Ovary (tissue), 10 donors: ENCODE measurements at places on chromosomes 11 and 22. TPM values are rescaled to one million over a fixed set of nuclear protein-coding genes. Genes with fewer than 3 reads are reported as not detected.
A peak's percentile ranks its signal among the peaks of the same experiment; 100 is the strongest.

Gene OR9G1
- total RNA-seq: not detected

DNA sequence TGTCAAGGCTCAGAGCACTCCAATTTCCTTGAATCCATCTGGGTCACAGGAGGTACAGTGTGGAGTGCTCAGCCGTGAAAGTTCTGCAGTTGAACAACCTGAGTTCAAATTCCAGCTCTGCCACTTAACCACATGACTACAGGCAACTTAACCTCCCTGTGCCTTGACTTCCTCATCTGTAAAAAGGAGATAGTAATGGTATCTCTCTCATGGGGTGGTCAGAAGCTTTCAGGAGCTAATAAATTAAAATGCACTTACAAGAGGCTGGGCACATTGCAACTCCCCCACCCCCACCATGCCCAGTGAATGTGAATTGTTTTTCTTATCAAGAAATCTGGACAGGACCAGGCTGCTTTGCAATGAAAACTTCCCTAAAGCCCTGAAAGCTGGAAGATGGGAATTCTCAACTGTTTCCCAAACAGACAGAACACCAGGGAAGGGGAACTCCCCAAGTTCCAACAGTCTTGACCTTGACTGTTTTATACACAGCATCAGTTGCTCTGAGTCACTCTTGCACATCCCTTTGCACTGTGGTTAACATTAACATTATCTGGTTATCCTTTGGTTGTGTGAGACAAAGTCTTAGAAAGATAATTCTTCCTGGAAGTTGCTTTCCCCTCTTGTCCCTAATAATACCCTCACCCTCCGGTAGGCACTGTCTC lies 137.0 kb downstream of the SLC1A2 start:
- DNase-seq: no peak

DNA sequence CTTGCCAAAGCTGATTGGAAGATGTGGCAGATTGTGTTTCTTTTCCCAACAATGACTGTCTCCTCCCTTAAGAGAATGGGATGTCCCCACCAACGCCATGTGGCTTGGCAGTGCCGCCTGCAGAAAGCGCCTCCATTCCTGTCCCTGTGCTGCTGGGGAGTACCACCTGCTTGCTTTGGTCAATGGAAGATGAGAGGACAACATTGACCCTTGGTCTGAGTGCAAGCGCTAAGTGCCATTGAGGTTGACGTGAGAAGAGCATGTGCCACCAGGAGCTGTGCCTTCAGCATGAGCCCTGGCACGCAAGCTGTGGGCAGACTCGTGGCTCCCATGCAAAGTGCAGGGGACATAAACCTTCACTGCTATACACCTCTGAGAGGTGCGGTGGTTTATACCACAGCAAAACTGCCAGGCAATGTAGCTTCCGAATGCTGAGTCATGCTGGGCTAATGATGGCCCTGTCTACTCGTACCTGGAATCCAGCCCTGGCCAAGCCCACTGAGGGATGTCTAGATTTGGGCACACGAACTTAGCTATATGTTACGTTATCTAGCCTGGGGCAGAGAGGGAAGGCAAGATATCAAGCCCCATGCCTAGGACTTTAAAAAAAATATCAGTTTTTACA lies 41.9 kb downstream of the MYEOV start:
- no peak for DNase-seq

Gene POTEH
- total RNA-seq: not detected

GRCh38 chr11:96098511-96099241 lies 174.8 kb upstream of the MTMR2 start:
- no peak for DNase-seq

Gene CFAP300
- total RNA-seq: 6.1 TPM

- no peak for DNase-seq
Measured at GRCh38 chr22:41683616-41684015, 5.1 kb downstream of the SNU13 start.

DNA sequence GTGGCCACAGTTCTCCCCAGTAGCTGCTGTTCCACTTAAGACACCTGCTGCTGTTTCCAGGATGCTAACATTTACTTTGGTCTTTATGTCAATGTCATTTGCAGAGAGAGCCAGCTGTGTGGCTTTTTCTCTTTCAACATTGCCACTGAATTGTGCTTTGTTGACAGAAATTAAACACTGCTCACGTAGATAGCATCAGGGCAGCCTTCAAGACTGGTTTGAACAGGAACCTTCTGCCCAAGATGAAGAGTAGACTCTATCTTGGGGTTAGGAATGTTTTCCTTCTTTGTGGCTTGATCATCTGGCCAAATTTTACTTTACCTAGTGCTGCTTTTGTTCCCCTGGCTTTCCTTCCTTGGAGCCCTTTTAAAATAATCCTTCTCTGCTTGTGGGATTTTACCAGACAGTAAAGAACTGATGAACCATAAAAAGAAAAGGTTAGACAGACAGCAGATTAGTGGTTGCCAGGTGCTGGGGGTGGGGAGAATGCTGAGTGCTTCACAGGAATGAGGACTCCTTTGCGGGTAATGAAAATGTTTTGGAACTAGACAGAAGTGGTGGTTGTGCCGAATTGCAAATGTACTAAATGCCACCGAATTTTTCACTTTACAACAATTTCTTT lies 22.7 kb upstream of the XBP1 start:
- peak; percentile 19 for DNase-seq

Gene LIMK2
- total RNA-seq: 61.7 TPM

- peak; percentile 58 for DNase-seq
Measured at GRCh38 chr22:41302021-41302767, 869 bp downstream of the ZC3H7B start.

Gene CARD10
- total RNA-seq: 4.8 TPM

DNA sequence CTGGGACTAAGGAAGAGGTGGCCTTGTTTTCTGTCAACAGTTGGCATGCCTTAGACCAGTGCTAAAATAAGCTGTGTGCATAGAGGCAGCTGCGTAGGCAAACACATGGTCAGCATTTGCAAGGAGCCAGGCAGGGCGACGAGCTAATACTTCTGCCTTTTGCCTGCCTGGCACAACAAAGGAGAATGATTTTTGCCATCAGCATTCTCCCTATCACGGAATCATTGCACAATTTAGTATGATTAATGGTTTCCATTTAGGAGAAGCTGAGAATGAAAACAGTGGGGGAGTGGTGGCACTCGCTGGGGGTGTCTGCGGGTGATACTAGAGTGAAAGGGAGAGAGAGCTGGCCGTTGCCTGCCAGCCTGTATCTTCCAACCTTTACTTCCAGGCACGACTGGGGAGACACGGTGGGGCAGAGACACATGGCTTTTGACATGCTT lies 336.0 kb downstream of the CADM1 start:
- no peak for DNase-seq

GRCh38 chr22:30667494-30668385 lies at the start of gene DUSP18:
TSS of gene DUSP18 (minus strand) at chr22:30667875. CDS start at chr22:30664003, 3,872 bp downstream.
- peak; percentile 90 for DNase-seq

DNA sequence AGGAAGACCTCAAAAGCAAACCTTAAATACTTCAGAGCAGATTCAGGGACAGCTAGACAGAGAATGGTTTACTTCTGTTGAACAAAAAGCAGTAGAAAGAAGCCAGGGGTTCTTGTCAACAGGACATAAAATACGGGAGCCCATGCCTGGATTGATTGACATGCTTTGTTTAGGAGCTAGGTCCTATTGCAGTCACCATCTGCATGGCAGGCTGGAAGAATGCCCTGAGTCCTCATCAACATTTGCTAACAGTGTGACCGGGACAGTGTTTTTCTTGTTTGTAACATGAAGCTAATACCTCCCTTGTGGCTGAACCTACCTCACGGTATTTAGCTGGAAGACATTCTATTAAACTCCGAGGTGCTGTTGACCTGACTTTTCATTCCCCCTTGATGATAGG lies 225.4 kb downstream of the NTM start:
- DNase-seq: no peak

Gene SSTR3
- total RNA-seq: 6.8 TPM

- no peak for DNase-seq
Measured at GRCh38 chr22:41242396-41243117, 1.8 kb upstream of the CHADL start.

- no peak for DNase-seq
Measured at GRCh38 chr11:62152245-62153086, 28.7 kb downstream of the INCENP start.

GRCh38 chr11:128465531-128465930 lies 121.8 kb downstream of the ETS1 start:
- DNase-seq: no peak

Gene BDNF
- not detected for total RNA-seq

- DNase-seq: no peak
Measured at GRCh38 chr22:48686694-48687302, 1140.9 kb downstream of the BRD1 start.

GRCh38 chr11:96104496-96104895 lies 180.6 kb upstream of the MTMR2 start:
- DNase-seq: no peak

DNA sequence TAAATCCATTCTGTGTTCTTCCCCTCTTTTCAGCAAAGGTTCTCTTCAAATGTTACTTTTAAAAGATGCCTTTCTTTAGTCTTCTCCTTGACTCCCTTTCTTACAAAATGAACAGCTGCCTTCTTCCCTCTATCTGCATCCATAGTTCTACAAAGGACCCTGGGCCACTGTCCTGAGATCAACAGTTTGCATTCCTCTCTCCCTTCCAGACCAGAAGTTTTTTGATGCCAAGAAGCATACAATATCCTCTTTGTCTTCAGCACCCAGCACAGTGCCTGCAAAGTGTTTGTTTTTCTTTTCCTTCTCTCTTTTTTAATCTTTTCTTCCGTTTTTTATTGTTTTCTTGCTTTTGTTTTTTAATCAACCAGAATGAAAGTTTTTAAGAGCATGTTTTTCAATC lies 183.5 kb upstream of the SNX19 start:
- no peak for DNase-seq

DNA sequence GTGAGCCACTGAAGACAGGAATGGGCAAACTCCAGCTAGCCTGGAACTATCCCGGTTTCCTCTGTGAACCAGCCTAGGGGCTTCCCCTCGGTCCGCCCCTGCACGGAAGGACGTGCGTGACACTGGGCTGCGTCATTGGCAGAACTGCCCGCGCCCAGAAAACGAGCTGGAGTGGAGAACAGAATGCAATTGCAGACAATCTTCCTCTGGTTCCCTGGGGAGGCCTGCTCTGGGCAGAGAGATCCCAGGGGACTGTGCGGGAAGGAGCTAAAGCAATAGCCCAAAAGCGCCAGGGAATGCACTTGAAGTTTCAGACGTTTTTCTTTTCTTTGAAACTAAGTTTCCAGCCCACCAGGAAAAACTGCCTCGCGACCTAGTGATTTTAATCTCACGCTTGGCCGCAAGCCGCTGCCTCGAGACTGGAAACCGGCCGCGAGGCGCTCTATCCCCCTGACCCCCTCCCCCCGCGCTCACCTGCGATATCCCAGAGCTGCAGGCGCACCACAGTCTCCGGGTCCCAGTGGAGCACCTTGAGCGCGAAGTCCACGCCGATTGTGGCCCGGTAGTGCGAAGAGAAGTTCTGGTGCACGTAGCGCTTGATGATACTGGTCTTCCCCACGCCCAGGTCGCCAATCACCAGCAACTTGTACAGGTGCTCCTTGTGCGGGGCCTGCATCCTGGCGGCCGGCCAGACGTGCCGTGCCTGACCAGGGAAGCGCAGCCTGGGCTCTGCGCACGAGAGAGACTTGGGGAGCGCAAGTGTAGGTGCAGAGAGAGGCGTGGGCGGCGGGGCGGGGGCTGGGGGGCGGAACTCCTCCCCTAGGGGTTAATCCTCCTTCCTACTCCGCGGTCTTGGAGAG lies at the start of gene RAB38:
Gene RAB38 (minus strand): TSS at position 735 of the 860 bp plus-strand sequence. CDS start 59 bp downstream, at position 676.
- peak; percentile 36 for DNase-seq

- peak; percentile 62 for DNase-seq
Measured at GRCh38 chr22:43036282-43036829, 21.4 kb upstream of the PACSIN2 start.

Gene OR8I2
- not detected for total RNA-seq

DNA sequence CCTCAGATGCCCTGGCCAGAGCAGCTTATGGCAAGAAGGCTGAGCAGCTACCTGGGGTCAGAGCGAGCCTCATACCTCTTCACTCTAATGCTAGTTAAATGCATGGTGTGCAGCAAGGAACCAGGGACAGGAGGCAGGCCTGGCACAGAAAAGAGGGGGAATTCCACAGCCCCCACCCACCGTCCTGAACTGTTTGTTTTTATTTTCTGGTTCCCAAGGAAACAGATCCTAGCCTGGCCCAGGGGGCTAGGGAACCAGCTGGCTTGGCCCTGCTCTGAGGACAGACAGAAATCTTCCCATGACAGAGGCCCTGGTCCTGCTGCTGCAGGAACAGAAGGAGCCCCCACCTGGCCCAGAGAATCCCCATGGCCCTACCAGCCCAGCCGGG lies 40.4 kb downstream of the SLCO2B1 start:
- DNase-seq: no peak

Gene PHOX2A
- not detected for total RNA-seq

DNA sequence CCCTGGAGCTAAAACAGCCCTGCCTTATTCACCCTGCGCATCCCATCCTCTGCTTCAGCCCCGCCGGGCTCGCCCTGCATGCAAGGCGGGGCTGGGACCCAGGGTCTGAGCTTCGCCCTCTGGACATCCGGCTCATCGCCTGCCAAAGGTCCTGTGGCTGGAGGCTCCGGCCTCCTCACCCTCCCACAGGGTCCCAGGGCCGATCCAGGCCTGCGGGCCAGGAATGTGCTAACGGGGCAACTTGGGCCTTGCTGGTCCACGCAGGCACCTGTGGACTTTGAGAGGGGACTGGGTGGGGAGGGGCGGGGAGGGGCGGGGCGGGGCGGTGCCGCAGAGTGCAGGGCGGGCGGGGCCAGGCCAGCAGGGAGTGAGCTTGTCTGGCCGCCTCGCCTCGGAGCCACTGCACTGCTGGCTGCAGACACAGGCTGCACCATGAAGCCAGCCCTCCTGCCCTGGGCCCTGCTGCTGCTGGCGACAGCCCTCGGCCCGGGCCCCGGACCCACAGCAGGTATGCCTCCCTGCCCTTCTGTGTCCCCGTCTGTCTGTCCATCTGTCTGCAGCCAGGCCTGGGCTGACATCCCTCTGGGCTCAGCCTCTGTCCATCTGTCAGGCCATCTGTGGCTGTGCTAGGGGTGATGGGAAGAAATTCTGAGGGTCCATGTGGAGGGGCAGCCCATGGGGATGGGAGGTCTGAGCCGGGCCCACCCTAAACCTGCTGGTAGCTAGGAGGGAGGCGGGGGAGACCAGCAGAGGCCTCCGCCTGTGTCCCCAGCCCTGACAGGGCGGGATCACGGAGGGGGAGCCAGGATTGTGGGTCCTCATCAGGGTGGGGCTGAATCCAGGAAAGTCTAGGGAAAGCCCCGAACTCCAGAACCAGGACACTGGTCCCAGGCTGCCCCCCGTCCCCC lies at the start of gene SUSD2:
Gene SUSD2 (plus strand): TSS at position 400 of the 908 bp plus-strand sequence. CDS start 33 bp downstream, at position 433.
- no peak for DNase-seq

GRCh38 chr22:46414704-46415103 lies 79.2 kb downstream of the TRMU start:
- no peak for DNase-seq

DNA sequence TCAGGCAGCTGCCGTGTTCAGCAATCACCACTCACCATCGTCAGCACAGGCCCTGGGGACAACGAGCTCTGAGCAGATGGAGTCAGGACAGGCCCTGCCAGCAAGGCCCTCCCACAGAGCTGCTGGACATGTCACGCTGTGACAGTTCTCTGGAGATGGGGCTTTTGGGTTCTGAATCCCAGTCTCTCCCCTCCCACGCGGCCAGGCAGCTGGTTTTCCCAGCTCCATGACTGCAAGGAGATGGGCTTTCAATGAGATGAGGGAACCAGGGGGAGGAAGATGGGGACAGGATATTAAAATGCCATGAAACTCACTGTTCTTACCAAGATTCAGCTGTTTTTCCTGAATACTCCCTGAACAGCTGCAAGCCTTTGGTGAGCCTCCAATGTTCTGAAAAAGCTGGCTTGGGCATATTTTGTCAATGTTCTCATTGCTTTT lies 305.9 kb downstream of the BRD1 start:
- DNase-seq: no peak

GRCh38 chr11:109051200-109051599 lies 370.8 kb upstream of the C11orf87 start:
- no peak for DNase-seq

GRCh38 chr22:46737105-46737975 lies 712 bp downstream of the CERK start:
- DNase-seq: peak; percentile 71

Gene PATE4
- total RNA-seq: not detected
